Activated CD8-positive, alpha-beta memory T cell treated with anti-CD3 and anti-CD28 coated beads for 1 hour (primary cell): ENCODE measurements at places on chromosomes 12 and 14.

DNA sequence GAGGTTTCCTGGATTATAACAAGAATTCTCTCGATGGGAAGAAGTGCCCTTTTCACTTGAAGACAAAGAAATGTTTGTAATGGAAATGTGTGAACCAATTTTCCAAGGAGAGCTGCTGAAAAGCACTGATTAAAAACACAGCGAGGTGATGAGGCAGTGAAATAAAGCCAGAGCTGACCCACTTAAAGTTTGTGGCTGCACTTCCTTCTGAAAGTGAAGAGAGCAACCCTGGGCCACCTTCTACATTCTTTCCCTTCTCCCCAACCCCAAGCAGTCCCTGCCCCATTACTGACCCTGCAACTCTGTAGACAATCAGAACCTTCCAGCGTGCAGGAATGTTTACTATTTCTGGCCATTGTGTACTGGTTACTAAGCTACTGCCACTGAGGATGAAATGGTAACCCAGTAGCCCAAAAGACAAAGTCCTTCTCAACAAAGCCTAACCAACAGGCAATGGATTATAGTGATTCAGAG, 173.9 kb downstream of the TTC7B start:
- no peak for DNase-seq

DNA sequence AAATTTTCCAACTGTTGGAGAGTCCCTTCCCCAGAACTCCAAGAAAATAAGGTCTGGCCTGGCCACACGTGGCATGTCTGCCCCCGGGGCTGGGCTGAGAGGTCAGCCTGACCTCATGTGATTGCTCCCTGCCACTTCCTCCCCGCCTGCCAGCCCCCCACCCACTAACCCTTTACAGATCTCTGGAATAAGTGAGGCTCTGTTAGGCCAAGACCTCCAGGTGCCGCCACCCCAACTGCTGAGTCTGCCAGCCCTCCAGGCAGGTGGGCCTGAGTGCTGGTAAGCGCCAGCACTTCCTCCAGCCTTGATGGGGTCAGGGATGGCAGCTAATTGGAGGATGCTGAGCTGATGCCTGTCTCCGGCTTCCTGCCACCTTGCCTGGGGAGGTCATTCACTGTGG, 658.4 kb downstream of the MED13L start:
- DNase-seq, result no peak

- no peak for DNase-seq
These were observed 70.0 kb upstream of the BMP4 start for GRCh38 chr14:54026671-54027070.

DNA sequence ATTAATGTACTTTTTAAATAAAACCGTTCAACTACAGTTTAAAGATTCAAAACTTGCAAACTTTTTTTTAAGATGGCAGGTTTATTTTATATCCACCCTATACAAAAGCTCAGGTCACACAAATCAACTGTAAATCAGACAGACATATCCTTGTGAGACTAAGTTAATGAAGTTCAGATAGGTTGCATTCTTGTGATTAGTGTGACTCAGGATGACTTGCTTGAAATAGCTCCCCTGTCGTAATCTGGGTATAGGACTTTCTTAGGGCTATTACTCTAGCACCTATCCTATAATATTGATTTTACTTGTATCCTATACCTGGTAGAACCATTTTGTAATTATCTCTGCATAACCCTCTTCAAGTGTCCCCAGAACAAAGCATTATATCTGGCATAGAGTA, 9.5 kb upstream of the PRKD1 start:
- DNase-seq, result no peak

DNA sequence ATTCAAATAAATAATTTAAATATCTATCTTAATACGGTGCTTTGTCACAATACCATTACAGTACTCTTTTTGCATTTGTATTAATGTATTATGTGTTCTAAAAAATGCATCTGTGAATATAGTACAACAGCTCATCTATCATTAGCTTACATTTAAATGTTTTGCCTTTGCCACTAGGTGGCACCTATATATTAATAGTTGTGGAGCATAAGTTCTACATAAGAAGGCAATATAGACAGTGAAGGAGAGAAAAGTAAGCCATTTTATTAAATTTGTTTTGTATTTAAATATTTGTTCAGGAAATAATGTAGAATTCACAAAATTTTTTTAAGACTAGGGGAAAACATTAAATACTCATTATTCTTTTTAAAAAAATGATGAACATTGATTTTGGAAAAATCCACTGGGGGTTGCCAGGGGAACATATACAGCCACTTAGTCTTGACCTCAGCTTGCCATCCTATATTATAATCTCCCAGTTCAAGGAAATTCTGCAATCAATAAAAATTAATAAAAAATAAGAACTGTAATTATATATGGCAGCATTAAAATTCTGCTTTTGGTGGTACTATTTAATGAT, 9.8 kb downstream of the CCER1 start:
- no peak for DNase-seq

- DNase-seq, result no peak
These were observed 17.5 kb upstream of the GPR132 start for GRCh38 chr14:105082703-105083102.

DNA sequence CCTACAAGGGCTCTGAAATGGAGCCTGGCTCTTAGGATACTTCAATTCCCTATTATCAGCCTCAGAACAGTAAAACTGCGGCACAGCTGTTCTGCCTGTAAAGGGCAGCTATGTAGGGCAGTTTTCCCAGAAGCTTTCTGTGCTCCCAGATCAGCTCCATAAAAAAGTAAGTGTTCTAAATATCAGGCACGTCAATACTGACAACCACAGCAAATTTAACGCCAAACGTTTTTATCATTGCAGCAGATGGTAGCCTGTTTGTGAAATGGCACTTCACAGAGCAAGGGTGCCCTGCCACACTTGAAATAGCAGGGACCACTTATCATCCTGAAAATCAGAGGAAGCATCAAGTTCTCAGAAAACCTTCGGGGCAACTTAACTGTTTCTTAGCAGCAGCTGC, 54.8 kb upstream of the PTHLH start:
- DNase-seq, result no peak
